ENCODE measurements at places on chromosomes 11 and 22.

GRCh38 chr11:123351375-123351774, 78.7 kb upstream of the GRAMD1B start:
- DNase-seq = peak; percentile 80

- no peak for DNase-seq
These were observed 65.2 kb downstream of the CACNA1I start for GRCh38 chr22:39635719-39636118.

DNA sequence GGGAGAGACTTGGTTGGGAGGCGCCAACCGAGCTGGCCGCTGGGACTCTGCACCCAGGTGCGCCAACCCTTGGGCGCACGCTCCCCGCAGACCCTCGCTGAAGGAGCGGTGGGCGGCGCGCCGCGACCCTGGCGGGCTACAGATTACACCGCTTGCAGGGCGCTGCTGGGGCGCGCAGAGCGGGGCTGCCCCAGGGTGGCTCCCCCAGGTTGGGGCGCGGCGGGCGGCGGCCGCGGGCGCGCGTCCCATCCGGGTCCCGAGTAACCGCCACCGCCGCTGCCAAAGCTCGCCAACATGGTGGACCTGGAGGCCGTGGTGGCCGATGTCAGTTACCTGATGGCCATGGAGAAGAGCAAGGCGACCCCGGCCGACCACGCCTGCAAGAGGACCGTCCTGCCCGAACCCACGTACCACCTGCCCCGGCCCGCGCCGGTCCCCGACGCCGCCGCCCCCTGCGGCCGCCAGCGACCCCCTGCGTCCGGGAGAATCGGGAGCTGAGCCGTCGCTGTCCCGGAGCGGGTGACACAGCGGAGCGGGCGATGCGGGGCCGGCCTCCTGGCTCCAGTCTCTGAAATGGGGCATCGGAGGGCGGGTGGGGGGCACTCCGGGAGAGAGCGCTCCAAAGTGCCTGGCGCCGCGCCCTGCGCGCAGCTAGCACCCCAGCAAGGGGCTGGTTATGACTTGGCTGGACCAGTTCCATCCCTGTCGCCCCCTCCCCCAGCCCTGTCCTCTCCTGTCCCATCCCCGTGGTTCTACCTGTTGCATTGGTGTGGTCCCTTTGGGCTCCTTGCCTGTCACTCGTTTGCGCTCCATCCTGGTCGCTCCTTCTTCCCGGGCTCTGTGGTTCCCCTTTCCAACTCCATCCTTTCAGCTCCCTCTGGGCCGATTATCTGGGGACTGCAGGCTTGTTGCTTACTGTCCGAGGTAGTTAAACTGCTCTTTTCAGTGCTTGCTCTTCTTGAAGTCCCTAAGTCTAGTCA, 143.3 kb upstream of the GRK3 start:
- peak; percentile 17 for DNase-seq

DNA sequence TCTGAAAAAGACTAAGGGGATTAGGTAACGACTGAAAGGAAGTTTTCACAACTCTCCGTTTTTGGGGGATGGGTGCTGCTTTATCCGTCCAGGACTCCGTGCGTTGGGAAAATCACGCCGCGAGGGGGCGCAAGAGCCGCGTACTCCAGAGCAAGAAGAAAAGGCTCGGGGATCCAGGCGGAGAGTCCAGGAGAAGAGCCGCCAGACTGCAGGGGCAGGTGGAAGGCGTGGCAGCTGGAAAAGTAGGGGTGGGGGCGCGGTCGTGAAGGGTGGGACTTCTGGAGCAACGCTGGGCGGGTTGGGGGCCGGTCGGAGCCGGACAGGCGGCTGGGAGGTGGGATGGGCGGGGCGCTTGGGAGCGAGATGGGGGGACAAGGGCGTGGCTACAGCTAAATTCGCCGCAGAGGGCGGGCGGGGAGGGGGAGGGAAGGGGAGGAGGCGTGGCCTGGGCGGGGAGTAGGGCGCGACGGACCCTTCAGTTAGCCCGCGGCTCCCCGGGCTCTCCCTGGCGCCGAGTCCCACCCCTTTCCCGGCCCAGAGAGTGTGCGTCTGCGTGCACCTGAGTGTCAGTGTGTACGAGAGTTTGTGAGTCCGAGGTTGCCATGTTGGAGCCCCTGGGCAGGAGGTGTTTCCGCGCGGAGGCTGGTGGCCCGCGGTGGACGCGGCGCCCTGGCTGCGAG, 613 bp upstream of the ARHGEF17 start:
- peak; percentile 91 for DNase-seq

DNA sequence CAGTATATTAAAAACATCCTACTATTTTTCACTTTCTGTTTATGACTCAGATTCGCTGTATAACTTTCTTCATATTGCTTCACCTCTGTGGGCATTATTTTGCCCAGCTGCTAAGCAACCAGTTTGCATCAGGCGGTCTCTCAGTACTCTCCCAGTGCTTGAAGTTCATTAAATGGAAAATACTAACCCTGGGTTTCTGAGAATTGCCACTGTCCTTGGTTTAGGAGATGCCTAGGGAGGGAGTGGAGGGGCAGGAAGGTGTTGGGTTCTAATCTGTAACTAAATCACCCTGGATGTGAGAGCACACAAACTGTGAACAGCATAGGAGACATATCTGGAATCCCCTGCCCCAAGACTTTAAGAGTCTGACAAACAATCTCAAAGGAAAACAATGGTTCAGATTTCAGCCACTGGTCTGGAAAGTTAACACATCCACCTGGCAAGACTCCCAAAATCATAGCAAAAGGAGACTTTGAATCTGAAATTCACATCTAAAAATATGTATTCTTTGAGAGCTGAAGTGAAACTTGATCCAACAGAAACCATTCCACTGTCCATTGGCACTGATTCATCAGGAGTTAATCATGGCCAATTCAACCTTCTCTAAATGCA, 540.0 kb downstream of the SOX6 start:
- DNase-seq = no peak

- DNase-seq = no peak
These were observed 10.4 kb upstream of the SPINDOC start for GRCh38 chr11:63802637-63803414.

- DNase-seq = no peak
These were observed 149.0 kb downstream of the SPON1 start for GRCh38 chr11:14111496-14111895.

- no peak for DNase-seq
These were observed 10.4 kb upstream of the GRK2 start for GRCh38 chr11:67255864-67256263.

- no peak for DNase-seq
These were observed 17.7 kb upstream of the FEZ1 start for GRCh38 chr11:125513705-125514265.

- DNase-seq = no peak
These were observed 141.6 kb downstream of the TRPC6 start for GRCh38 chr11:101442171-101442570.

- no peak for DNase-seq
These were observed 24.2 kb downstream of the MRE11 start for GRCh38 chr11:94469416-94469815.

DNA sequence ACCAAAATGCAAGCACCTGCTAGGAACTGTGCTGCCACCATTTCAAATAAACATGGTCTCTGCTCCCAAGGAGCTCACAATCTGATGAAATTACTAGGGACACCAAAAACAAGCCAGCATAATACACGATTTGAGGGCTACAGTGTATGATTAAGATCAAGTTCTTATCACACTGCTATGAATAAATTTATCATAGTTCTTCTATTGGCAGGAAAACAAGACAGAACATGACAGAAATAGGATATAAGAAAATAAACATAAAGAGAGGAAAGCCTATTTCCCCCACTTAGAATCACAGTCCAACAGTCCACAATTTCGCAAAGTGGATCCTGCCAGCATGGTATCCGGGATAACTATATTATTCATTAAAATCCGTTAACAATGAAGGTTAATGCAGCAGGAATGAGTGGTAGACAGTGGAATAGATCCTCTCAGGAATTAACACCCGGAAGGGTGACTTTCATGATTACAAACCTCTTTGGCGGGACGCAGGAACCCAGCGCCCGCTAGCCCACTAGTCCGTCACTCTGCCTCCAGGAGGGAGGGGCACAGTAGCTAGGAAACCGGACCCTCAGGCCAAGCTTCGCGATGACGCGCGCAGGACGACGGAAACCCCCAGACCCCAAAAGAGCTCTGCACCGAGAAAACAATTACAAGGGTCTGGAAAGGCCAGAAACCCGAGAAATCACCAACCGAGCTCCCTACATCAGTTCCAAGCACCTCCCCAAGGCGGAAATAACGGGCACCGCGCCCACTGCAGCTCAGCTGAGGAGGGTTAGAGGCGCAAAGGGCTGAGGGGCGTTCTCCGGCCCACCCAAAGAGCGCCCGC, 607 bp downstream of the CCDC82 start:
- peak; percentile 9 for DNase-seq

DNA sequence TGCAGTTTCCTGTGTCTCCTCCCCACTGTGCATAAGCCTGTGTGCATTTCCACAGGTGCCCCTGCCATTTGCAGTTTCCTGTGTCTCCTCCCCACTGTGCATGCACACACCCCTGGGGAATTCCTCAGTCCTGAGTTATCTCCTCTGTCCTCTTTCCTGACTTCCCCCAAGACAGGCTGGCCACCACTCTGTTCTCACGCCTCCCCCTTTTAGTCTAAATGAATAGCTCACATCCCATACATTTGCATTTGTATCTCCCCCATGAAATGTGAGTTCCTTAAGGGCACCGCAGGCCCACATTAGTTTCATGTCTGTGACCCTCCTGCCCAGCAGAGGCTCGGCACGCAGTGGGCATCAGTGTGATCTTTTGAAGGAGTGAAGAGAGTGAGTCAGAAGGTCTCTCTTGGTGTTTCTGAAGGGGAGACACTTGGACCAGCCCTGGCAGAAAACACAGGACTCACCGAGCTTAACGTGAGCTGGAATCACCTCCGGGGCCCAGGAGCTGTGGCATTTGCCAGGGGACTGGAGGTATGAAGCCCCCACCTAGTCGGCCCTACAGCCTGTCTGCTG, 6.2 kb downstream of the LRRC74B start:
- no peak for DNase-seq

DNA sequence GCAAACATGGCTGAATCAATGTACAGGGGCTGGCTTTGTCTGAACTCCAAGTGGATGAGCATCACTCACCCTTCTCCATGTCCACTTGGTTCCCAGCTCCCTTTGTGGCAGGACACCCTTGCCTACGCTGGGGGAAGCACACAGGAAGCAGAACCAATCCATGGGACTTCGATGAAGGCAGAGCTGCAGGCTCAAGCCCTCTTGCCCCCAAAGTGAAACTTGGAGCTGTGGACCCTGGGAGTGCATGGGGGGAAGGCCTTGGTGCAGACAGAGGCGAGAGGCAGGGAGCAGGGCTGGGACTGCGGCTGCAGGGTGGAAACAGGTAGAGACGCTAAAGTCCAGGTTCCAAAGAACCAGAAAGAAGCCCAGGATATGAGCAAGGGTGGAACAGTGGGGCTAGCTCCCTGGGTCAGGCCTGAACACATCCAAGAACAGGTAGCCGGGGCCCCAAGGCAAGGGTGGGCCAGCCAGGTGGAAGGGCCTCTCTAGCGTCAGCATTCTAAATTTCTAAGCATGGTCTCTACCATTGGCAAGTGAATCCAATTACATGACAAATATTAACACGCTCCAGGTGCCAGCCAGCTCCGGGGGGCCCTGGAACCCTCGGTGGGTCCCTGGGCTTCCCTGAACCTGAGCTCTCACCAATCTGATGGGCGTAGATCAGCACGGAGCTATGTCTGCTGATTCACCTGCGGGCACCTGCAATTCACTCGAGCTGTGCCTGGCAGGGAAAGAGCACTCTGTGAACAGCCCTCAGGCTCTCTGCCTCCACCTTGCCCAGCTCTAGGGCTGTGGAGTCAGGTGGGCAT, 532.8 kb downstream of the BRD1 start:
- DNase-seq = no peak

DNA sequence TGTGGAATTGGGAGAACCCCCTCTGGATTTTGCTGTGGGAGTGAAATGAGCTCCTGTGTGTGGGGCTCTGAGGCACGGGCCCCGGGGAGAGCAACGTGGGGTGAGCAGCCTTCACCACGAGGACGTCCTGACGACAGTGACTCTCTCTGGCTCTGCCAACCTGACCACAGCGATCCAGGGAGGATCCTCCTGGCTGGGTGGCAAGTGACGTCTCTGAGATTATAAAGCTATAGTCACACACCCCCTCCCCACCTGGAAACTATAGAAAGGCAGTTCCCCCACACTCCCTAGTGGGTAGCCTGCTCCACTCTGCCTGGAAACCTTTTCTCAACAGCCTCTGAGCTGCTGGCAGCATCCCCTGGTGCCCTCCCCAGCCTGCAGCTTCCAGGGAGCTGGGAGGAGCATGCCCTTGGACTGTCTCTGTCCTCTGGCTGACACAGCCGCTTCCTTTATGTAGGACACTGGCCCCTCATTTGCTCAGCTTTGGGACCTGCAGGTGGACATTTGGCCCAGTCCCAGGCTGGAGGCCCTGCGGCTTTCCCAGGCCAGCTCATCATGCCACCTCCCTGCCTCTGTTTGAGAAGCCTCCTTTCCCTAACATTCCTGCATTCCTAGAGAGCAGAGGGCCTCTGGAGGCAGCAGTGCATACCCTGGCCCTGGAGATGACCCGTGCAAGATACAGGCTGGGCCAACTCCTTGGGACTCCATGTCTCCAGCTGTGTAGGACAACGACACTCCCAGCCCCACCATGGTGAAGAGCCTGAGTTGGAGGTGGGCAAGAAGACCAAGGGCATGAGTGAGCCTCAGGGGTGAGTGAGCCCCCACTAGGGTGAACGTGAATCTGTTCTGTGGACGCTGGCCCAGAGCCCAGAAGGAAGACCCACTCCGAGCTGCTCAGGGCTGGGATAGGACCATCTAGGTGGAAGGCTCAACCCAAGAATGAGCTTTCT, 314.0 kb downstream of the NTM start:
- no peak for DNase-seq

DNA sequence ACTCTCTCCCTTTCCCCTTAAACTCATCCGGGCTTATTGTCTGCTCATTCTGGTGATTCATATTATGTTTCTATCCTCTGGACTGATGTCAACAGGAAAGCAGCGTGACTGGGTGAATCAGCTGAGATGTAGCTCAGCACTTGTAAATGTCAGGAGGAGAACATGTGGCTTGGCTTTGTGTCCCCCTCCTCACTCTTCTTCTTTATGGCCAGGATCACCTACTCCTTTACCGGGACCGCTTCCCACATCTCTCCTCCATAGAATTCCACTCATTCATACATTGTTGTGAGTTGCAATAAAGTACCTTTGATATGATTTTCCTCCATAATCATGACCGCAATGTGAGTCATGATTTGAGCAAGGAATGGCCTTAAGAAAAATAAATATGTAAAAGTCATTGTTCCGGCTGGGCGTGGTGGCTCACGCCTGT, 15.8 kb upstream of the SYN3 start:
- DNase-seq = no peak

- no peak for DNase-seq
These were observed 25.0 kb downstream of the PARVG start for GRCh38 chr22:44205516-44206329.

Data from NCI-H1694 treated with DMSO at 0.1 percent for 48 hours (cell line).